ENCODE measurements at places on chromosomes 12 and 14. TPM values are rescaled to one million over a fixed set of nuclear protein-coding genes. Genes with fewer than 3 reads are reported as not detected.

DNA sequence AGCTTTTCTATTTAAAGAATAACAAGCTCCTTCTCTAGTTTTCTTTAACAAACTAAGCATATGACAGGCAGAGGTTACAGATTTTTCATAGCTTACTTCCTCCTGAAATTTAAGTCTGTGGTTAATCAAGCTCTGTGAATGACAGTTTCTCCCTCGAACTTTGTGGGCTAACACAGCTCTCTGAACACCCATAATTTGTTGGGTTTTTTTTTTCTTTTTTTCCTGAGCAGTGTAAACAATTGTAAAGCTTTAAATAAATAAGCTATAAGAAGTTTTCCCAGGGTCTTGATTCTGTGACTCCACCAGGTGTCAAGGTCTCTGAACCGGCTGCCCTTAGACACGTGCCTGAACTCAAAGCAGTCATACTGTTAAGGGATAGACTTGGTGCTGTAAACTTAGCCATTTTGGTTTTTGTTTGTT lies 128.1 kb upstream of the AMIGO2 start:
- DNase-seq, result no peak

- DNase-seq, result no peak
Observed at GRCh38 chr12:124394462-124395128, 99.7 kb downstream of the RFLNA start.

DNA sequence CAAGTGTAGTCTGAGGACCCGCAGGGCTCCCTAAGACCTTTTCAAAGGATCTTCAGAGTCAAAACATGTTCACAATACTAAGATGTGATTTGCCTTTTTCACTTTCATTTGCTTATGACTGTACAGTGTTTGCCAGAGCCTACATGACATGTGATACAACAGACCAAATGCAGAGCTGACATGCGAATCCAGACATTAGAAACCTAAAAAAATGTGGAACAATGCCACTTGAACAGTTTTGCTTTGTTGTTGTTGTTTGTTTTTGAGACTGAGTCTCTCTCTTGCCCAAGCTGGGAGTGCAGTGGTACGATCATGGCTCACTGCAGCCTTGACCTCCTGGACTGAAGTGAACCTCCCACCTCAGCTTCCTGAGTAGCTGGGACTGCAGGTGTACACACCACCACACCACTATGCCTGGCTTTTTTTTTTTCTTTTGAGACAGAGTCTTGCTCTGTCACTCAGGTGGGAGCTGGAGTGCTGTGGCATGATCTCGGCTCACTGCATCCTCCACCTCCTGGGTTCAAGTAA lies 5.3 kb upstream of the RAB35 start:
- no peak for DNase-seq

Gene NINJ2
- 0.69 TPM for total RNA-seq

Gene VPS33A
- 27.2 TPM for total RNA-seq

Gene HRK
- total RNA-seq, result 4.3 TPM
